ENCODE measurements at places on chromosomes 13 and 19.

GRCh38 chr19:28170066-28170465, 1042.9 kb downstream of the UQCRFS1 start:
- no peak for DNase-seq

GRCh38 chr13:106479929-106480328, 55.5 kb downstream of the EFNB2 start:
- no peak for DNase-seq

GRCh38 chr19:17677002-17677401, 11.2 kb downstream of the UNC13A start:
- no peak for DNase-seq

GRCh38 chr19:10797541-10798256, 38.3 kb downstream of the TMED1 start:
- peak; percentile 59 for DNase-seq

DNA sequence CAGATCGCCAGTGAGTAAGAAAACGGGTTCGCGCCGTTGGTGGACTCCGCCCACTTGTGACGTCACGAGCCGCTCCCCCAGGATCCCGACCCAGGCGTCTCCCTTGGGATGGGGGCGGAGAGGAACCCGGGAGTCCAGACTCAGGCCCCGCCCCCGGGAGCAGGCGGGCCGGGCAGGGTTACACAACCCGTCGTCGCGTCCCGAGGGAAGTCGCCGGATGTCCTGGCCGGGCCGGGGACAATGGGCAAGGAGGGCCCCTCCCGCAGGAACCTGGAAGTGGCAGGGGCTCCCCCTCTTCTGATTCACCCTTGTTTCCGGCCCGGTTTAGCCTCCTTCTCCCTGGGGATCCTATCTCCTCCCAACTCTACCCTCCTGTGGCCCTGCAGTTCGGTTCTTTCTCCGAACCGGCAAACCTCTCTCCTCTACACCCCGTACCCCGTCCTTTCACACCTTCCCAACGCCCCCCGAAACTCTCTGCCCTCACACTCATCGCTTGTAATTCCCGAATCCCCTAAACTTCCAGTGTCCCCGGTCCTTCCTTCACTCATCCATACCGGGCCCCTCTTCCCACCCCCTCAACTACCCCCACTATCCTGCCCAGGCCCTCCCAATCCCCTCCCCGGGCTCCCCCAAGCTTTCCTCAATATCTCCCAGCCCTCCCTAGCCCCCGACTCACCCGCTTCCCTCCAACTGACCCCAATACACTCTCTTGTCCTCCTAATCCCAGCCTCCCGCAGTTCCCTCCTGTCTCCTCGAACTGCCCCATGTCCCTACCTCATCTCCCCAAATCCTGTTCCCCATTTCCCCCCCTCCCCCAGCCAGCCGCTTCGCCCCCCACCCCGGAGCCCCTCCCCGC, 20.0 kb upstream of the ERCC1 start:
- DNase-seq: peak; percentile 83

DNA sequence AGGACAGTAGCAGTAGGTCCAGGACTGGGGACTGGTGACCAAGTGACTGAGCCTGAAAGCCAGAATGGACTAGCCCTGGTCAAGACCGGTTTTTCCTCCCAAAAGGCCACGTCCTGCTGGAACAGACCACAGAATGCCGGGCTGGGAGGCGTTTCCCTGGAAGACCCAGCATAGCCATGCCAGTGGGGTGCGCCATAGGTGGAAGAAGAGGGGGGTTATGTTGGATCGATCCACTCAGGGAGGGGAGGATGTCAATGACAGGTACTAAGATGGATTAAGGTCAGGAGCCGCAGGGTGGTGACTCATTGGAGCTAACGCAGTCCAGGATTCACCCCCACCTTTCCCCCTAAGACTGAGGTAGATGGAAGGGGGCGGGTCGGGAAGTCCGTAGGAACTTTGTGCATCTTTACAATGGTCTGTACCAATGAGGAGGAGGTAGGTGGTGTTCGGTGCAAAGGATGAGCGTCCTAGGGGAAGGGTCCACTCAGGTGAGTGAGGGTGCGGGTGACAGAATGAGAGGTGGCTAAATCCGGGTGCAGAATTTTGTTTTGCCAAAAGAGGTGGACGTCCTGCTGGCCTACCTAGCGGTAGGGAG, 21.0 kb downstream of the VASP start:
- DNase-seq: no peak

- DNase-seq: no peak
Observed at GRCh38 chr13:20334309-20334708, 102.2 kb upstream of the GJB6 start.

DNA sequence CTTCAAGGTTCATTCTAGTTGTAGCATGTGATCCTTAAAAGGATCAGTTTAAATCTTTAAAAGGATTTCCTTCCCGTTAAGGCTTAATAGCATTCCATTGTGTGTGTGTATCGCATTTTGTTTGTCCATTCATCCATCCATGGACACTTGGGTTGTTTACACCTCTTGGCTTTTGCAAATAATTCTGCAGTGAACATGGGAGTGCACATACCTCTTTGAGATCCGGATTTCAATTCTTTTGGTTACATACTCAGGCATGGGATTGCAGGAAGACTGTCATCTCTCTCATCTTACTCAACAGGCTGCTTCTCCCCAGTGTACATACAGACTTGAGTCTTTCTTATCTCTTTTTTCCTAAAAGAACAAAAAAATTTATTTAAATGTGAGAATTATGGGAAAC, 1.2 kb downstream of the RNF113B start:
- no peak for DNase-seq

DNA sequence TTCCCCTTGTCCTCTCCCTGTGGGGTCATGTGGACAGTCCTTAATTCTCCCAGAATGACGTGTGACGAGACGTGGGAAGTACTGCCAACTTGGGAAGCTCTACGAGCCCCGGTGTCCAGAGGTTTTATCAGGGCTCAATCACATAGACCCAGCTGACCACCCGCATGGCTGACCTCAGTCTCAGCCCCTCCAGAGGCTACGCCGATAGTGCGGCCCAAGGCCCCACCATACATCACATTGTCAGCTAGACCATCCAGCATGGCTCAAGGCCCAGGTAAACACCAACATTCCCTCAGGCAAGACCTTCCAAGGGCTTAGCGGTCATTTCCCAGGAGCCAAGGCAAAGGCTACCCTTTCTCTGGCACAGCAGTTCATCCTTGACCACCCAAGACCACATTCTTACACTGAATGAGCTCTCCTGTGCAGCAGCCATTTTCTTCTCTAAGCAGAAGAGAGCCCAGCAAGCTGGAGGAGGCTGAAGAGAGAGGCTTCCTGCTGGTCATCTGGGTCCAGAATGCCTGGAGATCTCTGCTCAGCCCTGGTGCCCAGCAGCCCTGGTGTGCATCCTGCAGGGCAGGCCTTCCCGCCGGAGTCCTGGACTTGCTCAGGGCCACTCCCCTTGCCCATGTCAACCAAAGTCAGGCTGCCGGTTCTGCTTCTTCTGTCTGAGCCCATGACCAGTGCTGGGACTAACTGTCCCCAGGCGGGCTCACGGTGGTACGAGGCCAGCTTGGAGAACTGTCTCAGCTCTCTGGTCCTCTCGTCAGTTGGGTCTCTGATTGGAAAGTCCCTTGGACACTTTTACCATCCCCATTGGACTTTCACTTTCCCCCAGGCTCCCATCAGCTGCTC, 7.9 kb upstream of the F10 start:
- no peak for DNase-seq

- DNase-seq: no peak
Observed at GRCh38 chr13:114007566-114007965, 33.7 kb upstream of the C13orf46 start.

DNA sequence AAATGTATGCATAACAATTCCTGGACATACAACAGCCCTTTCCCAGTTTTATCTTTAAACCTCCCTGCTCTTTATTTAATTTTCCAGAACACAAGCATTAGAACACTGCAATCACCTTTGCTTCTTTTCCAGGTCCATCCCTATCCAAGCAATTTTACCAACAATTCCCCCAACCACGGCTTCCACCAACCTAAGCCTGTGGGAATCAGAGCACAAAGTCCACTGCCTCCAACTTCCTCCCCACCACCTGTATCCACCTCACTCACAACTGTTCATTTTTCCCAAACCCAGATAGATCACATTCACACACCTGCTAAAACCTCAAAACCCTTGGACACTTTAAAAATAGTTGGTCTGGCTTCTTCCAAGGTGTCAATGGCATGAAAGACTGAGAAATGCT, 39.5 kb downstream of the FOXO1 start:
- DNase-seq: no peak

- DNase-seq: no peak
Observed at GRCh38 chr13:111034811-111035210, 80.3 kb upstream of the ARHGEF7 start.

- DNase-seq: no peak
Observed at GRCh38 chr13:108377646-108378206, 108.2 kb downstream of the TNFSF13B start.

GRCh38 chr19:17616961-17617806, 61.7 kb downstream of the COLGALT1 start:
- DNase-seq: peak; percentile 43

DNA sequence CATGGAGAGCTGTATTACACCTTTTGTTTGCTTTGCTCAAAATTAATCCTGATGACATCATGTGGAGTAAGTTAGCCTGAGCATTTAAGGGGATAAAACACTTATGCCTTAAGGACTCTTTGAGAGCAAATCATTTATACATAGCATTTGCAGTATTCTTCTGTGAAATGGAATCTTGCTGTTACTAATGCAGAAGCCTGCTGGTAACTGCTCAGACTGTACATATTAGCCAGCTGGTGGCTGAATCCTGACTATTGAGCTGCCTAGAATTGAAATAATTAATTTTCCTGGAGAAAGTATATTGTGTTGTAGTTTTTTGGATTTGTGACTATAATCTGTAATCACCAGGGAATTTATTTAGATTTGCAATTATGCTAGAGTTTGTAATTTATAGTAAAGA, 363.2 kb downstream of the GPC6 start:
- no peak for DNase-seq

GRCh38 chr13:110125157-110125556, 181.8 kb downstream of the COL4A1 start:
- DNase-seq: no peak

DNA sequence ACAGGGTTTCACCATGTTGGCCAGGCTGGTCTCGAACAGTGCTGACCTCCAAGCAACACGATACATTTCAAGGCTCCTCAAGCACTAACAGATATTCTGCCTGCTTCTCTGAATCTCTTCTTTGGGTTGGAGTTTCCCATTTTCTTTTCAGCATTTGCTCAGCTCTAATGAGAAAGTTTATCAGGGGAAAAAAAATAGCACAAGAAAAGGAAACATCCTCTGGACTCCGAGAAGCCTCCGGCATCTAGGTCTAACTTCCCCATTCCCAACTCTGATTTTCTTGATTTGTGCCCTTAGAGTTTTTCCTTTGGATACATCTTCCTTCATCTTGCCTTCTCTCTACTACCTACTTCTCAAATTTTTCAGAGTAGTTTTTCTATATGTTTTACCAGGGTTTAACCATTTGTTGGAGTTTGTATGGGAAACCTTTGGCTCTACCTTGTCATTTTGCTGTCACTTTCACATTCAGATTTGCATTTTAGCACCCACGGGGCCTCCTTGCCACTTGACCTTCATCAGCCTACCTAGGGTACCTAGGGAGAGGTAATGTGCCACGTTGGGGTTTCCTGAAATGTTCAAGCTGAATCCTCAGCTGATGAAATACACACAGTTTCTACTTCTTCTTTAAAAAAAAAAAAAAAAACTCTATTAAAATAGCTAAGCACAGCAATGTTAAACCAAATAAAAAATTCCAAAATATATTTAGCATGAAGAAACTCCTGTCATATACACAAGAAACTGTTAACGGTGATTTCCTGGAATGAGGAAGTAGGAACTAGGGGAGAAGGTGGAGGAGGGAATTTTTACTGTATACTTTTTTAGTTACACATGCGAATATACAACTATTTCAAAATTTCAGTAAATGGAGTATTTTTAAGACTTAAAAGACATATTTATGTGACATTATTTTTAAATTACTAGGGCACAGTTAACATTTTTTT, 5.1 kb upstream of the USP12 start:
- peak; percentile 60 for DNase-seq

DNA sequence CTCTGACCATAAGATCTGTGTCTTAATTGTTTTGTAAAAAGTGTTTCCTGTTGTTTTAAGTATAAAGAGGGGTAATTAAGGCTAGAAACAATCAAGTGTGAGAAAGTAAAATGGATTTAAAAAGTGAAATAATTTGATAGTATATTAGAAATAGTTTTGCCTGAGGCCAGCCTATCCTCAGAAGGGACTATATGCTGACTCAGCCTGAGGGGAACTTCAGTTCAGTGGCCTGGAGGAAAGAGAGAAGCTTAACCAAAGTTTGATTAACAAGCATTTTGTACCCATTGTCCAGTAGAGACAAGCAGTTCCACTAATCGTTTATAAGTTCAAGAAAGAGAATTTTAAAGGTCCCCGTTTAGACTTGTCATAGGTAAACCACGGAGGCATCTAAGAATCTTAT, 1793.2 kb upstream of the PRR20A start:
- DNase-seq: no peak

DNA sequence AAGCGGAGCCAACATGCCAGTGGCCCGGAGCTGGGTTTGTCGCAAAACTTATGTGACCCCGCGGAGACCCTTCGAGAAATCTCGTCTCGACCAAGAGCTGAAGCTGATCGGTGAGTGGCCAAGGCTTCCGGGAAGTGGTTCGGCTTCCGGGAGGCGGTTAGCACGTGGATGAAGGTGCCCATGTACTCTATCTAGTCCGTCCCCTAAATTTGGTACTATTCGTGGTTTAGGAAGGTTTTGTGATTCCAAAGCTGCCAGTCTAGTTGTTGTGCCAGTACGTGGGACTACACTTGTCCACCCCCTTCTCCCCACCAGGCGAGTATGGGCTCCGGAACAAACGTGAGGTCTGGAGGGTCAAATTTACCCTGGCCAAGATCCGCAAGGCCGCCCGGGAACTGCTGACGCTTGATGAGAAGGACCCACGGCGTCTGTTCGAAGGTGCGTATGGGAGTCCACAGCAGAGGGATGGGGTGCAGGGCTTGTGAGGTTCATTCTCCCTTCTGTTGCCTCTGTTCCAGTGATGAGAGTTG, 579 bp downstream of the RPS9 start:
- DNase-seq: no peak

GRCh38 chr19:58434217-58434616, 5.7 kb downstream of the ZNF132 start:
- DNase-seq: no peak

DNA sequence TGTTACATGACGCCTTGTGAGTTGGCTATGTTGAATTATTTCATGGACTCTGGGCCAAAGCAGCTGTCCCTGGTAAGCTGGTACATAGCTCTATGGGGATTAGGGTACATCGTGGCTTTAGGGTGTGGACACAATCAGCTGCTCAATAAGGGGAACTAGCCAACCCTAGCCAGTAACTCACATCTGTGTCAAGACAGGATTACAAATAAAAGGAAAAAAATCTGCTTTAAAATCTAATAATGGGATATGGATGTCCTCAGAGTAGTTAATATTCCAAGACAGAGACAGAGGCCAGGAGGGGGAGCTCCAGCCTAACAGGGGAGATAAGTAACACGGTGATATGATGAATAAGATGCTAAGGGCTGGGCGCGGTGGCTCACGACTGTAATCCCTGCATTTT, 21.1 kb upstream of the ZNF766 start:
- DNase-seq: peak; percentile 71

Measured in suppressor macrophage treated with lipopolysaccharide for 4 hours (primary cell).